ENCODE measurements at places on chromosomes 2 and 18. TPM values are rescaled to one million over a fixed set of nuclear protein-coding genes. Genes with fewer than 3 reads are reported as not detected.

- DNase-seq, result no peak
Observed at GRCh38 chr18:66523219-66523991, 80.5 kb downstream of the CDH19 start.

TLX2 gene
- not detected for polyA plus RNA-seq

- DNase-seq, result no peak
Observed at GRCh38 chr18:44857744-44858491, 177.2 kb downstream of the SETBP1 start.

GRCh38 chr18:68916734-68917133, 118.9 kb downstream of the CCDC102B start:
- DNase-seq, result no peak

RNF149 gene
- 14.5 TPM for polyA plus RNA-seq

DNA sequence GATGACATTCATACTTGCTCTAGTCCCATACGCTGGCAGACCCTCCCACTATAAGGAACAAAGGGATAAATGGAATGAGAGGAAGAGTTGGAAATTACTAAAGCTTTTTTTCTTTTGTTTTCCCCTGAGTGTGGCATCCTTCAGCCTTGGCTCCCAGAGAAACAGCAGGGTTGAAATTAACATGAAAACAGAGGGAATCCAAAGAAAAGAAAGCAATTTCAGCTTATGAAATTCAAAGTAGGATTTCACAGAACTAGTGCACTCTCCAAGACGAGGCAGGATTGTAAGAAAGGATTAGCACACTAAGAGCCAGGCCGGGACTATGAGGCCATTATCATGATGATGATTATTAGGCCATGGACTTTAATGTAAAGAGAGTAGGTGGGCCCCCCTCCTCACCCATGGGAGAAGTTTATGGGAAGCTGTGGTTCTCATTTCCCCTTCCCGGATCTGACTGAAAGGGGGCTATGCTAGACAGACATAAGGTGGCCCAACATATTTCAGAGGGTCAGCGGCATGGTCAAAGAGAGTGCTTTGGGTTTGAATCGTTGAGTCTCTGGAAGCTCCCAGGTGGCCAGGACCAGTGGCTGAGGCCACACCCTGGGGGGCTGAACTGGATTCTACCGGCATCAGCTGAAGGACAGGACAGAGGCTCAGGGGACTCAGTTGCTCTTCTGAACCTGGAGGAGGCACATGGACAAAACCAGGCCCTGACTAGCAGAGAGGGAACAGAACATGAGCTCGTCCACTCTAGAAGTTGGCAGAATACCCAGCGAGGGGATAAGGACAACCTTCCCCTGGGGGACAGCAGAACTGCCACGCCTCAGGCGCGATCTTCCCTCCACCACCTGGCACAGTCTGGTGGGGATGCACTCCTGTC, 100.1 kb upstream of the ARL4C start:
- DNase-seq, result no peak

- no peak for DNase-seq
Observed at GRCh38 chr2:138193416-138194213, 229.3 kb downstream of the HNMT start.

- no peak for DNase-seq
Observed at GRCh38 chr2:233530381-233530780, 36.2 kb downstream of the USP40 start.

DNA sequence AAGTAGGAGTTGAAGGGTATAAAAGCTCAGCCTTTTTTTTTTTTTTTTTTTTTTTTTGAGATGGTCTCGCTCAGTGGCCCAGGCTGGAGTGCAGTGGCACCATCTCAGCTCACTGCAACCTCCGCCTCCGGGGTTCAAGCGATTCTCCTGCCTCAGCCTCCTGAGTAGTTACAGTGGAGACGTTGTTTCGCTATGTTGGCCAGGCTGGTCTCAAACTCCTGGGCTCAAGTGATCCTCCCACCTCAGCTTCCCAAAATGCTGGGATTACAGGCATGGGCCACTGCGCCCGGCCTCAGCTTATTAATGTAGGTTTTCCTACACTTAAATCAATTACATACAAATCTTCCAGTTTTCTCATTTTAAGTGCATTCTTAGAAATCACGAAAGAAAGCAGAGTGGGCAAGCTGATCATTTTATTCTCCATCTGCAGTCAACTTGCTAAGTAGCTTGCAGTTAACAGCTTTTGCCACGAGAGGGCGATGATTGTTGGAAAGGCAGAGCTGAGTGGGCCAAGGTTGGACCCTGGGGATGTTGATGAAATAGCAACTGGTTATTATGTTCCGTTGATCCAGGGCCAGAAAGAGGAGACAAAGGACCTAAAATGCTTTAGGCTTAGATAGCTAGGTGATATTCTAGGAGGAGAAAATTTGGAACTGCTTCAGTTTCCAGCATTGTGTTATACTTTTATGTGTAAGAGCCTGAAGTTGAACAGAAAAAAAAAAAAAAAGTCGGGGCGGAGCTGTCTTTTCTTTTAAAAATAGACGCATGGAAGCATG, 234.4 kb upstream of the EPAS1 start:
- DNase-seq, result peak; percentile 87

DNA sequence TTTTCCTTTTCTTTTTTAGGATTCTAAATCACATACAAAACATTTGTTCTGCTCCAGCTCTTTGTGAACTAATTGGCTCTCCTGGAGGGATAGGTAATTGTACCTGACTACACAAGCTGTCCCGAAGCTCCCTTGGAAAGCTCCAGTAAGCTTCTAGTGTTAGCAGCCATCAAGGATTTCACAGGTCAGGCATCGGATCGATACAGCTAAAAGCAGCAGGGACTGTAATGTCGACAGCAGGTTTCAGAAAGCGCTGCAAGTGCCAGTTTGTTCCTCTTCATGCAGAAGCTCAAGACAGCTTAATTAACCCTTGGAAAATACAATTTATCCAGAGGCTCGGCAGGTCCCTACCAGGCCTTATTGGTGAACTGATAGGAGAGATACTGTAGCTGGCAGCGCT, 87.2 kb upstream of the VRK2 start:
- DNase-seq, result no peak

- no peak for DNase-seq
Observed at GRCh38 chr2:207704078-207704477, 7.4 kb upstream of the CCNYL1 start.

INHBB gene
- 0.92 TPM for polyA plus RNA-seq

DNA sequence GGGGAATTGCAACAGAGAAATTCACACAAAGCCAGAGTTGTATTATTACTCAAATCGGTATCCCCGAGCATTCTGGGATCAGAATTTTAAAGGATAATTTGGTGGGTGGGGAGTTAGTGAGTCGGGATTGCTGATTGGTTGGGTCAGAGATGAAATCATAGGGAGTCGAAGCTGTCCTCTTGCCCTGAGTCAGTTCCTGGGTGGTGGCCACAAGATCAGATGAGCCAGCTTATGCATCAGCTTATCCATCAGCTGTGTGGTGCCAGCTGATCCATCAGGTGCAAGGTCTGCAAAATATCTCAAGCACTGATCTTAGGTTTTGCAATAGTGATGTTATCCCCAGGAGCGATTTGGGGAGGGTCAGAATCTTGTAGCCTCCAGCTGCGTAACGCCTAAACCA, 34.3 kb upstream of the ITM2C start:
- no peak for DNase-seq

GPD2 gene
- 12.0 TPM for polyA plus RNA-seq

- peak; percentile 40 for DNase-seq
Observed at GRCh38 chr2:236679884-236680860, 110.5 kb downstream of the ACKR3 start.

DNA sequence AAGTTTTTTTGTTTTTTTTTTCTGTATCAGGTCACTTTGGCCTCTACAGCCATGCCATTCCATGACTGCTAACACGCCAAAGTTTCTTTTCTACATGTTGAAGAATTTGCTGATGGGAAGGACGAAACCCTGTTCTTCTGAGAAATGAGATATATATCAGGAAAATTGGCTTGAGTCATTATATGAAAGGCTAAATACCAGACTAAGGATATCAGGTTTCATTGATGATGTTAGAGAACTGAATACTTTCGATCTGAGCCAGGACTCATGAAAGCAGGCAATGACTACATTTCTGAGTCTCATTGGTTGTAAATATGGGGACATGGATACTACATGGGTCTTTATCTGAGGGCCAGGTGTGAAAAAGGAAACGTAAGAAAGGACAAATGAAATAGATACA, 181.4 kb downstream of the OSR1 start:
- peak; percentile 89 for DNase-seq

GRCh38 chr2:241074901-241075540, 27.1 kb downstream of the MTERF4 start:
- no peak for DNase-seq

DNA sequence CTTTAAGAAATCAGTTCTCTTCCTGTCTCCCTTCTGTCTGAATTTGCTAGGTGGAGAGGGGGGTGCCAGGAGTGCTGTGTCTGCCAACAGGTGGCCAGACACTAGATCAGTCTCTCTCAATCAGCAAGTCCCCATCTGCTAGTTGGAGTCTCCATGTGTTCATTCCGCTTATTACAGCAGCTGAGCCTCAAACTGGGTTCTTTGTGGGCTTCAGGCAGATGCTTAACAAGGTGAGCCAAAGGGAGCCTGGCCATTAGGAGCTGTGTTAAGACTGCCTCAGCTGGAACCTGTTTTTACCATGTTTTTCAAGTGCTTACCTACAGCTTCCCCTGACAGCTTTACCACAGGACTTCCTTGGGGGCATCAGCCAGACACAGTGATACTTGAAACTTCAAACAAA, 401.9 kb downstream of the LRP1B start:
- DNase-seq, result no peak
